ENCODE measurements at places on chromosomes 7 and 10. TPM values are rescaled to one million over a fixed set of nuclear protein-coding genes. Genes with fewer than 3 reads are reported as not detected.

GRCh38 chr7:51079494-51079893 lies 237.1 kb downstream of the COBL start:
- DNase-seq = no peak

DNA sequence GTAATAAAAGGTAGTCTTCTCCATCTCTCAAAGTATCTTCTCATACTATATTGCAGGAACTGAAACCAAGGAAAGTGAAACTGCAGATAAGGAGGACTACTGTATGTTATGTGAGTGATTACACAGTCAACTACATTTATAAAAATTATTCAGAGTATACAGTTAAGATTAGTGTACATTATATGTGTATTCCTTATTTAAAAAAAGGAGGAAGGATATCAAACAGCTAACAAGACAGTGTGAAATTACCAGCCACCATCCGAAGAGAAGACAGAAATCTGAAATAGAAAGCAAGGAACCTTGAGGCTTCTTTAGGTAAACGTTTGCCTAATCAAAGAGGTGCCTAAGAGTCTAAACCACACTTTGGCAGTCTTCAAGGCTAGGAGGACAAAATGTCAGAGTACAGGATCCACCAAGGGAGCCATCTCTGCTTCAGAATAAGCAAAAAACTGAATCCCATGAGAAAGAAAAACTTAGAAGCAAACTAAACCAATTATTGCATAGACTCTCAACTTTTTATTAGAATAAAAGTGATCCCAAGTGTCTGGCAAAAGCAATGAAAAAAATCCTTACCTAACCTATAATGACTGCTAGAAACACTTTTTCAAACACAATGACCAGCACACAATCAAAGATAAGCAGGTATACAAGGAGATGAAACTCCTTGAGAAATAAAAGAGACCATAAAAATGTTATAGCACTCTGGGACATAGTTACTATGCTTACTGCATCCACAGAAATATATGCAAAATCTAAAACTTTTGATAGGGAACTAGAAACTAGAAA lies 6.4 kb downstream of the USP6NL start:
- no peak for DNase-seq

- no peak for DNase-seq
Measured at GRCh38 chr7:28245123-28245878, 64.7 kb upstream of the JAZF1 start.

DNA sequence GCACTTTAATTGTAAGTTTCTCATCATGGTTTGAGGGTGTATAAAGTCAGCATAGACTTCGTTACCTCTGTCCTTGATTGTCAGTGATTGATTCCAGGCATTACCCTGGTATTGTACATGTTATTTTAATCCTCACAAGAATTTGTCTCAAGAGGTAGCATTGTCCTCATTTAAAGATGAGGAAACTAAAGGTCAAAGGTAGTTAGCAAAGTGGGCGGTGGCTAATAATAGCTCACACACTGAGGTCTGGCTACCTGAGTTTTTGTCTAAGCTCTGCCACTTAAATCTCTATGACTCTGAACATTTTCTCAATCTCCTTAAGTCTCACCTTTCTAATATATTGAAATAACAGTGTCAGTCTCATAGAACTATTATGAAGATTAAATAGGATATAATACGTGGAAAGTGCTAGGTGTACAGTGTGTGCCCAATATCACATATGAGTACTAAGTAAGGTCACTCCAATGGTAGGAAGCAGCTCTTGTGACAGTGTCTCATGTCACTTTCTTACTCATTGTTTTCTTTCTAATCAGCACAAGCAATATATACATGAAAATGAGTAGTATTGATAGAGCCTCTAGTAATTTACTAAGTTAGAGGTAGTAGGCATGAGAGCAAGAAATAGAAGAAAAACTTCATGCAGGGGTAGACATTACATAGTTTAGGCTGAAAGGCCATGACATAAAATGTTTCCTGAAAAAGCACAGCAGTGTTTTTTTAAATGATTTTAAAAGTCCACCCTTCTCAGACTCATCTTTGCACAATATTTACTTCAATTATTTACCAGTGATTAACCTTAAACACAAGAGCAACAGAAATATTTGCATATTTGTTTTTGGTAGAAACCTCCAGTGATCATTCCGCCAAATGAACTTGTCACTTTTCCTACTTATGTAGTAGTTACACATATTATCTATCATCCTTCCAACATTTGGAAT lies 21.0 kb downstream of the AHR start:
- no peak for DNase-seq

GRCh38 chr10:23402856-23403255 lies 36.0 kb upstream of the OTUD1 start:
- no peak for DNase-seq

DNA sequence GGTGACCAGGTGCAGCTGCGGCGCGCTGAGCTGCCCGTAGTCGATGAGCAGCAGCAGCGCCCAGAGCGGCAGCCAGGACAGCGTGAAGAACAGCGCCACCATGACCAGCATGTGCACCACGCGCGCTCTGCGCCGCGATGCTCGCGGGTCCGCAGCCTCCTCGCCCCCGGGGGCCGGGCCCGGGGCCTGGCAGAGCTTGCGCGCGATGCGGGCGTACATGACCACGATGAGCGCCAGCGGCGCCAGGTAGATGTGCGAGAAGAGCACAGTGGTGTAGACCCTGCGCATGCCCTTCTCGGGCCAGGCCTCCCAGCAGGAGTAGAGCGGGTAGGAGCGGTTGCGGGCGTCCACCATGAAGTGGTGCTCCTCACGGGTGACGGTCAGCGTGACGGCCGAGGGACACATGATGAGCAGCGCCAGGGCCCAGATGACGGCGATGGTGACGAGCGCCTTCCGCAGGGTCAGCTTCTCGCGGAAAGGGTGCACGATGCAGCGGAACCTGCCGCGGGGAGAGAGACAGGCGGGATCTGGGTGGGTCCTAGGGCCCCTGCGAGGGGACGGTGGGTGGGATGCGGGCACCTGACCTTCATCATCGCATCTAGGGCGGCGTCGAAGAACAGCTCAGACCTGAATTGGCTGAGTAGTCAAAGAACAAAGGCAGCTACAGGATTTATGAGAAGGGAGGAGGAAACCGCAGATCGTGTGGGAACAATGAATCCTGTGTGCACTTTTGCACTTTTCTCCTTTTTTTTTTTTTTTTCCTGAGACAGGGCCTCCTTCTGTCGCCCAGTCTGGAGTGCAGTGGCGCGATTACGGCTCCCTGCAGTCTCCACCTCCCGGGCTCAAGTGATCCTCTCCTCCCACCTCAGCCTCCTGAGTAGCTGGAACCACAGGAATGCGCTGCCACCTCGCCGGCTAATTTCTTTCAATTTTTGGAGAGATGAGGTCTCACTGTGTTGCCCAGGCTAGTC lies 22.4 kb upstream of the PPA1 start:
- DNase-seq = no peak

- no peak for DNase-seq
Measured at GRCh38 chr7:16223963-16224707, 197.2 kb downstream of the CRPPA start.

GRCh38 chr10:59586407-59586891 lies 123.2 kb downstream of the SLC16A9 start:
- DNase-seq = no peak

GRCh38 chr10:90674928-90675327 lies 182.9 kb downstream of the HTR7 start:
- DNase-seq = peak; percentile 94

GRCh38 chr10:132957981-132958882 lies 15.9 kb upstream of the CFAP46 start:
- DNase-seq = no peak

- no peak for DNase-seq
Measured at GRCh38 chr7:25087855-25088254, 37.2 kb downstream of the CYCS start.

ZNF736 gene
- polyA plus RNA-seq = 4.7 TPM

DNA sequence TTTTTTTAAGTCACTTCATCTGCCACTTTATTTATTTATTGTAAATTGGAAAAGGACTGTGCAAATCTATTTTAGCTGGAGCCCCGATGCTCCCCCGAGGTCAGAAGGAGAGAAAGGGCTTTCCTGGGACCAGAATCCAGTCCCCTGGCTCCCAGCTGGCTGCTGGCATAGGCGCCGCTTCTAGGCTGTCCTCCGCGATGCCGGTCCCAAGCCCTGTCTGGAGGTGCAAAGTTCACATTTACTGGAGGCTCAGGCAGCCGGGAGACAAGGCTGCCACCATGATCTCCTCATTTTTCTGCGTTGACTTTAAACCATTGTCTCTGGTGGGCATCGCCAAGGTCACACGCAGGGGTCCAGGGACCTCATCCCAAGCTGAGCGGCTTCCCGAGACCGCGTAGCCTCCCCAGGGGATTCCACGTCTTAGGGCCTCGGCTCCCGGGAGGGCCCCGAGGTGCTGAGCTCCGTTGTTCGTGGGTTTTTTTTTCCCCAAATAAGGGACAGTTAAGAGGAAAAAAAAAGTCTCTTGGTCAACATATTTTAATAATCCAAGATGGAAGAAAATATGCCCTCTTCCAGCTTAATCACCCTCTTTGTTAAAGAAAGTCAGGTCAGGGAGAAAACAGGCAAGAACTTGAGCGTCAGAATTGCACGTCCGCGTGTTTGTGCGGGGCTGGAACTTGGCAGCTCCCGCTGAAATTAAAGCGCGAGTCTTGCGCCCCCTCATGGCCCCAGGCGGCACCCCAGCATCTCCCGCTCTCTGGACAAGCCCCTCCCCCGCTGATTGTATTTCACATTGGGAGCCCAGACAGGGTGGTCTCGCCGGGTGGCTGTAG lies 11.9 kb downstream of the RGR start:
- DNase-seq = no peak

DNA sequence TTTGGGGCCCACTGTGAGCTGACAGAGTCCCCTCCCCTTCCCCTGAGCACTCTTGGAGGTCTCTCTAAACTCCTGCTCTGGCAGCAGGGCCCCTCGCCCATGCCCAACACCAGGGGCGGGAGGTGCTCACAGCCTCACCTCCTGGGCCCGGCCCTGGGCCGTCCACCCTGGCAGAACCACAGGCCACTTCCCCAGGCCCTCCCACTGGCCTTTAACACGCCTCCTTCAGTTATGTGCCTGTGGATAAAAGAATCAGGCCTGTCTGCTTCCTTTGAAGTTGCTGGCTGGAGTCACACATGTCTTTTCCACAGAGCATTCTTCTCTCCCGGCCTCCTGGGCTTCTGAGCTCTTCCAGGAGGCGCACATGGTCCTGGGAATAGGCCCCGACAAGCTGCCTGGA lies 10.2 kb downstream of the MYL10 start:
- peak; percentile 31 for DNase-seq

DNA sequence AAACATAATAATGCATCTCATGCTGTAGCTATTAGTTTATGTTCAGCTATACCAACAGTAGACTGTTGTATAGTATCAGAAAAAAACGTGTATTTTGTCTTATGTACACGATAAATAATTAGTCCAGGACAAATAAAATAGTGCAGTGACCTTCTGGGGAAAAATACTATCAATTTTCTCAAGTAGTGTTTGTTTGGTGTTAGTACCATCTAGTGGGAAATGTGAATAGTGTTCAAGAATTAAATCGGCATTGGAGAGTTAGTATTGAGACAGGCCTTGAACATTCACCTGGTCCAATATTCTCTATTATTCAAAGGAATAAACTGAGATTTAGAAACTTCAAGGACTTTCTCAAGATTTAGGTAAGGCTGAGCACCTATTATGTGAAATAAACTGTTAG lies 21.7 kb upstream of the OR2A5 start:
- DNase-seq = no peak

ANKRD26 gene
- polyA plus RNA-seq = 0.69 TPM

DNA sequence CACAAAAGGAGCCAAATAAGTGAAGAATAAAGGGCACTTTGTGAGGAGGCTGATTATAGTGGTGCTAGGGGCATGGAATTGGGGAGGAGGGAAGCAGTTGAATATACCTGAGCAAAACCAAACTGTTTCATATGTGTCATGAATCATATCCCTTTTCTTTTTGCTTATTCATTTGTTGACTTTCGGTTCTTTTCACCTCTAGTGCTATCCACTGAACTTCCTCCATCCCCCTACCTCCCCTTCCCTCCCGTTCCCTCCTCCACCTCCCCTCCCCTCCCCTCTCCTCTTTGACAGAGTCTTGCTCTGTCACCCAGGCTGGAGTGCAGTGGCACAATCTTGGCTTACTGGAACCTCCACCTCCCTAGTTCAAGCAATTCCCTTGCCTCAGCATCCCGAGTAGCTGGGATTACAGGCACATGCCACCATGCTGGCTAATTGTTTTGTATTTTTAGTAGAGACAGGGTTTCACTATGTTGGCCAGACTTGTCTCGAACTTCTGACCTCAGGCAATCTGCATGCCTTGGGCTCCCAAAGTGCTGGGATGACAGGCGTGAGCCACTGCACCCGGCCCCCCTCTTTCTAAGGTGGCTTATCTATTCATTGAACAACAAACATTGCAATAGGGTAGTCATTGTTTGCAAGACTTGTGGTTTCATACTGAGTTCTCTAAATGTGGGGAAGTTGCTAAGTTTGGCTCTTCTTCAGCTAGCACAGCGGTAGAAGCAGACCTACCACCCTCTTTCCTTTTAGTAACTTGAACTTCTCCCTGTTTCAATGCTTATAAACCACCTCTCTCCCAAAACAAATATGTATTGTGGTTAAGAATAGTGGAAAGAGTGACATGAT lies 150.4 kb upstream of the PRPS1L1 start:
- no peak for DNase-seq

SORCS1 gene
- 0.01 TPM for polyA plus RNA-seq

PCLO gene
- 0.69 TPM for polyA plus RNA-seq

CALHM1 gene
- not detected for polyA plus RNA-seq

DNA sequence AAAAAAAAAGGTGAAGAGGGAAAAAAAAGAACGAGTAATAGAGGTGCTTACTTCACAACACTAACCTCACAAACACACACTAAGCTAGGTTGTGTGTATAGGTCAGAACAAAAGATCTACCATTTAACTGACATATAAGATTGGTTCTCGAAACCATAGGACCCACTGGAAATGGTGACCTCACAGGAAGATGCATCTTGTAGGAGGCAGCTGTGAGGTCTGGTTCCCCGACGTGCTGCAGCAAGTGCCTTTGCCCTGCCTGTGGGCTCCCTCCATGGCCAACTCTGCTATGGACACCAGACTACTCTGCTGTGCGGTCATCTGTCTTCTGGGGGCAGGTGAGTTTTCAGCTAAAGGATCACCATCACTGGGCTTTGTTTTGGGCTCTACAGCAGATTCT lies 133.8 kb upstream of the PRSS1 start:
- DNase-seq = no peak

GRCh38 chr10:69449841-69450240 lies 1.4 kb upstream of the TSPAN15 start:
- DNase-seq = no peak

DNA sequence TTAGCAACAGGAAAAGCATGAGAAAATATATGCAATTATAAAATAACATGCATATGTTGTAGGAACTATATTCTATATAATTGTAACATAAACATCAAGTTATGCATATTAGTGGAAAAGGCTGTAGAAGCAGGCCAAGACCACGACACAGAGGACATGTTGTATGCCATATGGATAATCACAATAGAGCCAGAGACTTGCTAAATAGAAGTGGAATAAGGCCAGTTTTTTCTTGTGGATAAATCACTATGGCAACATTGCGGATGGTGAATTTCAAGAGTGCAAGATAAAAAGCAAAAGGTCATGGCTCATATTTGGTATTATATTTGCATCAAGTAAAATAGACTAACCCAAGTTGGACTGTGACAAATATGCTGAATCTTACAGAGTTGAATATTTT lies 93.0 kb downstream of the PCDH15 start:
- no peak for DNase-seq

HOXA6 gene
- polyA plus RNA-seq = 0.77 TPM

GRCh38 chr10:57743711-57744110 lies 524.0 kb downstream of the IPMK start:
- DNase-seq = no peak

Data from BJ (cell line).